ENCODE measurements at places on chromosomes 12 and 14.

GRCh38 chr12:94247246-94247645, 98.9 kb downstream of the PLXNC1 start:
- DNase-seq = no peak

DNA sequence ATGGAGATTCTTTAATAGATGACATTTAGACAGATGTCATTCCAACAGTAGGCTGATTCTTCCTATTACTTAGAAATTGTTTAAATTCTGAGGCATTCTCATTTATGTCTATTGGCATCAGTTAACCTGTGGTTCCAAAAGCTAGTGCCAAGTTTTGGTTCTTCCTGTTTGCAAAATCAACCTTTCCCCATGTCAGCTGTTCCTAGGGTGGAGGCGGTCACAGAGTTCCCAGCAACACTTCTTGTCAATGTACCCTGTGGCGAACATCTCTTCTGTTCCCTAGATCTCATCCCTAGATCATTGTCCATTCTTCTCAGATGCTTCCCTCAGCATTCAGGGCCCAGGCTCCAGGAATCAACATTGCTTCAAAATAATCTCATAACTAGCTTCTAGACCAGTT, 140.9 kb downstream of the PHLDA1 start:
- no peak for DNase-seq

GRCh38 chr14:23348297-23348655, 4.4 kb downstream of the SLC22A17 start:
- DNase-seq = no peak

- no peak for DNase-seq
Measured at GRCh38 chr12:241266-241665, 21.4 kb downstream of the SLC6A13 start.
